ENCODE measurements at places on chromosomes 4 and X.

- no peak for DNase-seq
Measured at GRCh38 chrX:43693602-43694406, 37.7 kb downstream of the MAOA start.

DNA sequence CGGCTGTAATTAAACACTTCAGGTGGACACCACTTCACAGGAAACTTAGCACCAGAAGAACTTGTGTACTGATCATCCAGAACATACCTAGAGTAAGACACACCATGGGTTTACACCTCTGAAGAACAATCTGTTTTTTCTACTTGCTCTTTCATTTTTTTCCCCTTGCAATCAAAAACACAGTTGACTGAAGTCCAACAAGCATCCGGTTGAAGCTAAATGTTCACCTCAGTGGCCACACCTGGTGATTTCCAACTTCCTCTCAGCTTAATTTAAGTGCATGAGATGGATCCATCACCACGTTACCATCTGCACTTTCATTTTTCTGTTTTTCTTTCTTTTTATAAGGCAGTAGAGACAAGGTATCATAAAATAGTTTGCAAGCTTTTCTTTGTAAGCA, 4.9 kb upstream of the TXK start:
- DNase-seq = no peak

DNA sequence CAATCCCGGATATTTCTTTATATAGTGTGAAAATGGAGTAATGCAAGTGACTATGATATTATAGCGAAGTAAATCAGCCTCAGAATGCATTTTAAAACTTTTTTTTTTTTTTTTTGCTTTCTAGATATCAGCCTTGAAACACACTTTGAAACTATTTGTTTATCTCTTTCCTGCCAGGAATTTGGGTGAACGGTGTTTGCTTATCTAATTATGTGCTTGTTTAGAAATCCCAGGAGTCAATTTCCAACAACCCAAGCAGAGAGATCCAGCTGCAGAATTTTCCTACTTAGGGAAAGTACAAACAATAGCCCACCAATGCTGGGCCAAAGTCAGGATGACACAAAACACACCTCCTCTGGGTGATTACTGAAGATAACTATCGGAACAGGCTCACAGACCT, 958.8 kb downstream of the PCDH18 start:
- DNase-seq = no peak

- no peak for DNase-seq
Measured at GRCh38 chrX:85851418-85851817, 195.9 kb downstream of the CHM start.

DNA sequence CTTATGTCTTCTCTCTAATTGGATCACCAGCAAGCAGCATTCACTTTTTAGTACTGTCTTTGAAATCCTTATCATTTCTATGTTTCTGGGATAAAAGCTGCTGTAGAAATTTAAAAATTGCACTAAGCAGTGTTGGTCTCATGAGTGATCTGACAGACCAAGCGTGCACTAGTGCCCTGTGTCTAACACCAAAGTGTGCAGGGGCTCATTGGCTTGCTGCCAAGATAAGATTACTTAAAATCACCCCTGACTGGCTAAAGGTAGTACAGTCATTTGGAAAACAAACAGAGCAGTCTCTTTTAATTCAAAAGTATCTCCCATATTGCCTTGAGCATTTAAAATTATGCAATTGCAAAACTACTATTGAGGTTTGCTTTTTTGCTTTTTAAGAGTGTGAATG, 304.6 kb downstream of the ARAP2 start:
- DNase-seq = no peak

DNA sequence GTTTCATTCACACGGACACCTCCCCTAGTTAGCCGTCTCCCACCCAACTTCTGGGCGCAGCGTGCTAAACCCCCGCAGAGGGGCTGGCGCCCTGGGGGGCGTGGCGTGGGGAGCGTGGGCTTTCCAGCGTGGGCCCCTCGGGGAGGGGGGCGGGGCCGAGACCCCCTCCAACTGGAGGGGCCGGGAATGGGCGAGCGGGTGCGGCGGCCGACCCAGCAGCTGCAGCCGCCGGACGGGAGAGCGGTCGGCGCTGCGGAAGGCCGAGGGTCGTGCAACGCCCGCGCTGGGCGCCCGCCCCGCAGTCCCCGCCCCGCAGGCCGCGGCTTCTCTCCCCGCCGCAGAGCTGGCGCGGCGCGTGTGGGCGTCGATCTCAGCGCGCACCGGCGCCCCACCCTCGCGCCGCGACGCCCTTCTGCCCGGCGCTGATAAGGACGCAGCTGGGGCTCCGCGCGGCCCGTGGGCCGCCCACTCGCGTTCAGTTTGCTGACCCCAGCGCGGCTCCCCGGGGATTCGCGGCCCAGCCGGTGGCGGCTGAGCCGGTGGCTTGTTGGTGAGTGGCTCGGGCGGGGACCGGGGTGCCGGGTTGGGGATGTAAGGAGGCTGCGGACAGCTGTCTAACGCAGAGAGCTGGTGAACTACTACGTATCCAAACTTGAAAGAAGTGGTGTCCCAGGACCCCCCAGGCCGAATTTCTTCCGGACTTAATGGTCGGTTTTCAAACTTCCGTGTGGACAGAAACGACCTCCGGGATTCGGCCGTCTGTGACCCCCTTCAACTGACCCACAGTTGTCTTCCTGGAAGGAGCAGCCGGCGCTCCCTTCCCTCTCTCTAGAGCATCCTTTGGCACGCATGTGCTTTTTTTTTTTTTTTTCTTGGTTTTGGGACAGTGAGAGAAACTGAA, 1.5 kb downstream of the FHDC1 start:
- no peak for DNase-seq

GRCh38 chrX:132001127-132001526, 22.0 kb upstream of the STK26 start:
- DNase-seq = peak; percentile 40

- DNase-seq = no peak
Measured at GRCh38 chrX:68508799-68509198, 9.9 kb downstream of the YIPF6 start.

DNA sequence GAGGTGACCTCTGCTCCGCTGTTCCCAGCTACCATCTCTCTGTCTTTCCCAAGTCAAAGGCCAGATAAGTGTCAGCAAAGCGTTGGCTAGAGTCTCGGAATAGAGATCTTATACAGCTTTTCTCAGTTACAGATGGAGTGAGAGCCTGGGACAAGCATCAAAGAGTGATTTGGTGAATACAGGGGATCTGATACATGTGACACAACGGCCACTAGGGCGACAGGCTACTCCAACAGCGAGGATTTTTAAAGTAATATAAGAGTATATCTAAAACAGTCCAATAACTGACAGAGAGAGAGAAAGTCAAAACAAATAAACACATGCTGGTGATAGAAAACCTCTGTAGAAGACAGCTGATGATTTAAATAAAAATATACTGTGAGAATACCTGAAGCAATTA, 433.1 kb upstream of the SMIM31 start:
- DNase-seq = no peak

DNA sequence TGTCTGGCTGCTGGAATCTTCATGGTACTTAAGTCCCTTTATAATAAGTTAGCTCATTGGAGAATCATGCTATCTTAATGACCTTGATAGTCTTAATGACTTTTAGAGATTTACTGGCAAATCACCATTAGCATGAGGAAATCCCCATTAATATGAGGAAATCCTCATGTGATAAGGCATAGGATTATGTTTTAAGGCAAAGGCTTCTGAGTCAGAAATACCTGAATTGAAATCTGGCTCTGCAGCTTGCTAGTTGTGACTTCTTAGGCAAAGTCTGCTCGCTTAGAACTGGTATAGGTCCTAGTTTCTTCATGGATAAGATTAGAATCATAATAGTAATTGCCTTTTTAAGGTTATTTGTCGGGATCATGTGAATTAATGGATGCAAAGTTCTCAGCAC, 190.2 kb upstream of the BANK1 start:
- DNase-seq = no peak

GRCh38 chr4:139200506-139200905, 23.5 kb upstream of the ELF2 start:
- no peak for DNase-seq

GRCh38 chr4:78560296-78560963, 8.9 kb downstream of the ANXA3 start:
- DNase-seq = no peak

DNA sequence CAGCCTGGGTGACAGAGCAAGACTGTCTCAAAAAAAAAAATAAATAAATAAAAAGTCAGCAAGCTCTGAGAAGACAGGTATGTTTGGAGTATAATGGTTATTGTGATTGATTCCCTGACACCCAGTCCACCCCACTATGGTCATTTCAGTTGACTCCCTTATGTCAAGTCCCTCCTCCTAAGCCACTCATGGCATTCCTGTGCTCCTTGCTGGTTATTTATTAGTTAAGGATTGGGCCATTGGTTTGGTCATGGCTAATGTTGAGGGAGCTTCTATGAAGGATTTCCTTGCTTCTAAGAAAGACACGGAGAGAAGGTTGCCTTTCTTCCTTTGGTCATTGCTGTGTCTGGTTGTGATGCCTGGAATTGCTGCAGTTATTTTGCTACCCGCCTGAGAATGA, 140.1 kb downstream of the UCHL1 start:
- DNase-seq = no peak

GRCh38 chrX:83916525-83916924, 55.6 kb downstream of the CYLC1 start:
- DNase-seq = no peak

- DNase-seq = no peak
Measured at GRCh38 chr4:125703443-125703842, 388.7 kb downstream of the FAT4 start.

GRCh38 chr4:52477191-52477780, 181.8 kb downstream of the USP46 start:
- no peak for DNase-seq

GRCh38 chrX:115940348-115940747, 230.2 kb upstream of the AGTR2 start:
- no peak for DNase-seq

DNA sequence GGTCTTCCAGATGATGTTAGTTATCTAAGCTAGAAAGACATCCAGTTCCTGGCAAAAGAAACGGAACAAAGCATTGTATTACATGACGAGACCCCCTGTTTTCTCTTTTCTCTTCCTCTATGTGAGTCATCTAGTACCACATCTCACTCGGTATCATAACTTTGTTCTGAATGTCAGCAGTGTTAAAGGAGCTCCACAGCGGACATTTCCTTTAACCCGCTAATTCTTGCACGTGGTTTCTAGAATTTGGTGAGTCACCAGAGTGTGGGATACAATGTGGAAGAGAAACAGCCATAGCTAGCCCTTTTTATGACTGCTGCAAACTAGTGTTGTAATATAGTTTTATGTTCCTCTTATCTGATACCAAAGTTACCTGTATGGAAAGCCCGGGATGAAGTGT, 243.7 kb downstream of the TENM3 start:
- no peak for DNase-seq

DNA sequence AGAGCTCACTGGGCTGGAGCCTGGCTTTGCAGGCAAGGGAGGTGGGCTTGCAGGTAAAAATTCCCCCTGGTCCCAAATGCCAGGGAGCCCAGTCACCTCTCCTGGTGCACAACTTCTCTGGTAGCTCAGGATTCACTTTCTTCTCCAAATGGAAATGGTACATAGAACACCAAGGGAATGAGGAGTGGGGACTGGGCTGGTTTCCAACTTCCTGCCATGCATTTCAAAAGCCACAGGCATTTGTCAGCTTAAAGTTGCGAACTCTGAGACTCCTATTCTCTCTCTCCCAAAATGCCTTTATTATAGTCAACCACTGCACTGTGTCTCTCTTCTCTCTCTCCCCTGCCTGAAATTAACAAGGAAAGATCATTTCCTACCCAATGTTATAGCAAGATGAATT, 177.3 kb downstream of the GRIA3 start:
- DNase-seq = no peak

GRCh38 chr4:94507708-94508107, 56.0 kb downstream of the PDLIM5 start:
- no peak for DNase-seq

- DNase-seq = no peak
Measured at GRCh38 chr4:110978761-110979160, 355.9 kb upstream of the PITX2 start.

DNA sequence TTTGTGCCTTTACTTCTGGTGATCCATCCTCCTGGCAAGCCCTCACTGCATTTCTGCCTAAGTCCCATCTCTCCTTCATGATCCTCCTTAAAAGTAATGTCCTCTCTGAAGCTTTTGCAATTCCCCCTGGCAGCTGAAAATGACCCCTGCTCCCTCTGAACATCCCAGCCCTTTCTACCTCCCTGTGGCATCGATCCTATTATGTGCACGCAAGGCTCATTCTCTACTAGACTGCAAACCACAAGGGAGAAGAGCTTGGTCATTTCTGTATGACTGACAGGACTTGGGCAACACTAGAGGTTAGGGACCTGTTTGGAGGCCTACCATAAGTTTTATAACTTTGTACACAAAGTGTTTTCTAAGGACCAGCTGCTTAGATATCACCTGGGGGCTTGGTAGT, 50.8 kb upstream of the RAP2C start:
- no peak for DNase-seq

DNA sequence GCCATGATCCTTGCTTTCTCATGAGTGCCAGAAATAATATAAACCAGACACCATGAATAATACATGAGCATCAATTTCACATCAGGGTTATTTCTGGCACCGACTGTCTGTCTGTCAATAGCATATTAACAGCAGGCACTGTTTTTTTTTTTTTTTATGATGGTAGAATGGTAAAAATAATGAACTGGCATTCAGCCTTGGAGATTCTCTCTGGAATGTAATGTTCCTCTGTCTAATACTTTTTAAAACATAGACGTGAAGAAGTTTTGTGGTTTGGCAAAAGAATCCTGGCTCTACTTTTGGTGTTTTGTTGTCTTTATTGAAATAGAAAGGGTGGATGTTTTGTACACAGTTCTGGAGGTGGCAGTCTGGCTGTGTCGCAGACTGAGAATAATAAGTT, 874.6 kb upstream of the PRKX start:
- no peak for DNase-seq

GRCh38 chrX:105461016-105461415, 240.5 kb upstream of the TEX13A start:
- DNase-seq = no peak

GRCh38 chr4:105780176-105780575, 71.6 kb downstream of the GSTCD start:
- DNase-seq = no peak

GRCh38 chr4:179130122-179130714, 1688.0 kb upstream of the AGA start:
- DNase-seq = no peak

- DNase-seq = no peak
Measured at GRCh38 chr4:105894660-105895582, at the start of gene NPNT. Gene NPNT (plus strand): TSS chr4:105895471. CDS start chr4:105895653, 182 bp downstream.

GRCh38 chrX:7145454-7145853, 2.1 kb upstream of the STS start:
- no peak for DNase-seq

DNA sequence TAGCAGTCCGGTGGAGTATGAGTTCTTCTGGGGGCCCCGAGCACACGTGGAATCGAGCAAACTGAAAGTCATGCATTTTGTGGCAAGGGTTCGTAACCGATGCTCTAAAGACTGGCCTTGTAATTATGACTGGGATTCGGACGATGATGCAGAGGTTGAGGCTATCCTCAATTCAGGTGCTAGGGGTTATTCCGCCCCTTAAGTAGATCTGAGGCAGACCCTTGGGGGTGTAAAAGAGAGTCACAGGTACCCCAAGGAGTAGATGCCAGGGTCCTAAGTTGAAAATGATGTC, 852 bp downstream of the MAGEH1 start:
- DNase-seq = no peak
